ENCODE measurements at places on chromosomes 1 and 21. TPM values are rescaled to one million over a fixed set of nuclear protein-coding genes. Genes with fewer than 3 reads are reported as not detected.
A peak's percentile ranks its signal among the peaks of the same experiment; 100 is the strongest.

SLC6A9 gene
- not detected for total RNA-seq

ANXA9 gene
- total RNA-seq = 0.16 TPM

PACC1 gene
- total RNA-seq = 5.5 TPM

SPRR2G gene
- not detected for total RNA-seq

HMGCS2 gene
- total RNA-seq = not detected

DNAI4 gene
- 5.6 TPM for total RNA-seq

HSPA13 gene
- 24.9 TPM for total RNA-seq

AGT gene
- total RNA-seq = 0.92 TPM

CD58 gene
- total RNA-seq = 20.5 TPM

CD34 gene
- total RNA-seq = 1.6 TPM

OR2L3 gene
- not detected for total RNA-seq

CDA gene
- 0.35 TPM for total RNA-seq

DNA sequence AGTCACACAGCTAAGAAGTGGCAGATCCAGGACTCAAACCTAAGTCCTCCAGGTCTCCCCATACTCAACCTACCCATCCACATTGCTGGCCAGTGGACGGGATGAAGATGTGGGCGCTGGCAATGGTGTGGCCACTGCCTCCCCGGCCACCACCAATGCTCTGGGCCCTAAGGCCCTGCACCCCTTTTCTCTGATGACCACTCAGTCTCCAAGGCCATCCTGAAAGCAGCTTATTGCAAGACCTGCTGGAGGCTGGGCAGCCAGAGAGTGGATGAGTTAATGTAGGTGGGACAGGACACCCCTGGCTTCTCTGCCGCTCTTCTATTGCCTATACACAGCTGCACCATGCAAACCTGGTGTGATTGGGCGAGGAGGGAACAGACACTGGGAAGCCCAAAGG is 178.7 kb downstream of the HIVEP3 start:
- H3K4me3 ChIP-seq = no peak overlapping the region
- DNase-seq = no peak
- peaks cover 37% of the 10 kb centered on the region for H3K4me1 ChIP-seq
- peak overlapping the region; percentile 17 for H3K27ac ChIP-seq
- H3K27me3 ChIP-seq = no peaks in the 10 kb centered on the region
- no peaks in the 10 kb centered on the region for H3K36me3 ChIP-seq

DNA sequence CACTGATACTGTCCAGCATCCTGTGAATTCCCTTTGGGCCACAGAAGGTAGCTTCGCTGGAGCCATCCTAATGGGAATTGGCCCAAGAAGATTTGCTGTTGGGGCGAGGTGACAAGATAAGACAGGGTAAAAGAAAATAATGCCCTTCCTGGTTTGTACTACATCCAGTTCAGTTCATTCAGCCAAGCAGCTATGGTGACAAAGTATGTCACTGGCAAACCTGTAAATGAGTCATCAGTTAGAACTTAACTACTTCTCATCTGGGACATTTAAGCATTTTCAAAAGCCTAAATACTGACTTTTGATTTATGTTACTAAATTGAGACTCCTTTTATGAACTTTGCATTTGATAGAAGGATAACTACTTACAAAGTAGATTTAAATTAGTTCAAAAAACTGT is 54.2 kb downstream of the WDR64 start:
- no peaks in the 10 kb centered on the region for H3K27me3 ChIP-seq
- H3K36me3 ChIP-seq = no peaks in the 10 kb centered on the region

DNA sequence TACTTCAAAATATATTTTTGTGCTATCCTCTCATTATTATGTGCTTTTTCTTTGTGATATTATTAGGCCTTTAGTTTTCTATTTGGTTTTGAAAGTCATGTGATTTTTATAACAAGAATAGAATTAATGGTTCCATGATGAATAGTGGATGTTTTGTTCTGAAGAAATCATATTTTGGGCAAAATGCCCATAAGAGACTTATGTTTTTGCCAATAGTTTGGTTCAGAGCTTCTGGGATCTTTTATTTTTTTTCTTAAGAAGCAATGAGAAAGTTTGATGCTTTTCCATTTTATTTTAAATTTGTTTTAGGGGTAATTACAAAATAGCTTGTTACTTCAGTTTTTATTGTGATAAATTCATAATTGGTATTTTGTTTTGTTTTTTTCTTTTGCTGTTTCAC is 49.8 kb downstream of the LYPLAL1 start:
- no peaks in the 10 kb centered on the region for H3K4me1 ChIP-seq
- no peaks in the 10 kb centered on the region for H3K36me3 ChIP-seq
- H3K4me3 ChIP-seq = no peak overlapping the region
- no peak overlapping the region for H3K27ac ChIP-seq

GRCh38 chr1:218362418-218363076 is 17.4 kb downstream of the TGFB2 start:
- no peak overlapping the region for H3K27ac ChIP-seq
- no peak for DNase-seq
- H3K27me3 ChIP-seq = no peaks in the 10 kb centered on the region
- H3K4me1 ChIP-seq = no peaks in the 10 kb centered on the region

DNA sequence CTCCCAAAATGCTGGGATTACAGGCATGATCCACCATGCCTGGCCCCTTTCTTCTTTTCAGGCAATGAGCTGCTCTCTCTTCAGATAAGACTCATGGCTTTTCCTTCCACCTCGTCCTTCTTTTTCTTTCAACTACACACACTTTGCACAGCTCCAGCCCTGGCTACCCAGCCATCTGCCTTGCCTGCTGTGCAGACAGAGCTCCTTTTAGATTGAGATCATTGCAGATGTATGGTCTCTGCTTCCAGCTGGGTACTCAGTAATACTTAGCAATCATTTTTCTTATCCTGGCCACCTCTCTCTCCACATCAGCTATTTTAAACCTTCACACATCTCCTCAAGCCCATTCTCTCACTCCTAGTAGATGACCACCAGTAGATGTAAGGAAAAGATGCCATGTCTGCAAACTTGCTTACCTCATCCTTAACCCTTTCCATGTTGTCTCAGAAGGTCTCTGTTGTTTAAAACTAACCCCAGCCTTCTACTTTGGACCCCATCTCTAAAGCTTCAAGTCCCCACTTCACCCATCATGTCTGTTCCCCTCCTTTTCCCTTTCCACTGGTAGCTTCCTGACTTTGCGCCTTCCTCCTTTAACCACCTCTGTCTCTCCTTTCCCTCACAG is 7.3 kb downstream of the RAB4A start:
- no peak overlapping the region for H3K4me3 ChIP-seq
- no peak overlapping the region for H3K27ac ChIP-seq
- no peaks in the 10 kb centered on the region for H3K27me3 ChIP-seq
- DNase-seq = no peak

- H3K4me3 ChIP-seq = no peak overlapping the region
- DNase-seq = no peak
- no peak overlapping the region for H3K27ac ChIP-seq
- no peaks in the 10 kb centered on the region for H3K36me3 ChIP-seq
- peaks cover 40% of the 10 kb centered on the region for H3K27me3 ChIP-seq
- H3K4me1 ChIP-seq = no peaks in the 10 kb centered on the region
Observed at GRCh38 chr1:1946540-1946939, 27.5 kb upstream of the TMEM52 start.

DNA sequence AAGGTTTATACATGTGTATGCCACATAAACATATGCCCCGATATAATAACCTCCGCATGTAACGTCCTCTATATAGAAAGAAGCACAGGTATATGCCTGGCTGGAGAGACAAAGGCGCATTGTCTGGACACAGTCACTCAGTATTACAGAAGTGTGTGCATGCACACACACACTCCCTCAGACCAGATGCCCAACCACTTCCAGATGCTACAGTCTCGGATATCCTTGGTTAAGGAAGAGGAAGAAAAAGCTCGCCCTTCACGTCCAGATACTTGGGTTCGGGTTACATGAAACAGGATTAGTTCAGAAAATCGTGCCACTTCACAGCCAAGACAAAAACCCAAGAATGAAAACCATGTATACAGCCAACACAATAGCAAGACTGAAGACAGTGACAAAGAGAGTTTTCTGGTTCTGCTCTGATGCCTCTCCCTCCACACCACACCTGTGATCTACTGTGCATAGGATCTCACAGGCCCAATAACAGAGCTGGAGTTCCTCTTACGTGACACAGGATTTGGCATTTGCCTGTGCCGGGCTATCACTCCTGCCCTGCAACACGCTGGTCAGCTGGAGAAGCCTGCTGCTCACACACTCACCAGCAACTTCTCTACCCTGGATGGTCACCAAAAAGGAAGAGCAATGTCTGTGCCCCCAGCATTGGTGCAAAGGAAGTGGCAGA is 75.0 kb downstream of the SSBP3 start:
- peaks cover 10% of the 10 kb centered on the region for H3K36me3 ChIP-seq
- DNase-seq = no peak
- H3K4me1 ChIP-seq = peaks cover 64% of the 10 kb centered on the region
- H3K27ac ChIP-seq = no peak overlapping the region
- H3K4me3 ChIP-seq = no peak overlapping the region
- no peaks in the 10 kb centered on the region for H3K27me3 ChIP-seq

DNA sequence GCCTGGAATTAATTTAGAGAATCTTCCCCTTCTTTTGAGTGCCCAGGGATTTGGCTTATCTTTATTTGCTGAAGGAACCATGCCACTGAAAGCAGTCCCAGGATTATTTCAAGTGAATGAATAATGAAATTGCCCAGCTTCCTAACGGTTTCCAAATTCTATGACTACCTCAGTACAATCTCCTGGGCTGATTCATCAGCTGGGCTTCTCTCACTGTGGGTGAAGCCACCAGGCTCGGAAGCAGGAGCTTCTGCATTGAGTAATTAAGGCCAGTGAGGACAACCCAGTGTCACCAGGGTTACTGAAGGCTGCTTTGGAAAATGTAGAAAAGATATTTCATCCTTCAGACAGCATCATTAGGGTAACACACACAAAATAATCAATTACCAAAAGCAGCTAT is 169.8 kb downstream of the DAB1 start:
- H3K4me3 ChIP-seq = no peak overlapping the region
- no peaks in the 10 kb centered on the region for H3K27me3 ChIP-seq
- DNase-seq = no peak
- no peaks in the 10 kb centered on the region for H3K36me3 ChIP-seq

DNA sequence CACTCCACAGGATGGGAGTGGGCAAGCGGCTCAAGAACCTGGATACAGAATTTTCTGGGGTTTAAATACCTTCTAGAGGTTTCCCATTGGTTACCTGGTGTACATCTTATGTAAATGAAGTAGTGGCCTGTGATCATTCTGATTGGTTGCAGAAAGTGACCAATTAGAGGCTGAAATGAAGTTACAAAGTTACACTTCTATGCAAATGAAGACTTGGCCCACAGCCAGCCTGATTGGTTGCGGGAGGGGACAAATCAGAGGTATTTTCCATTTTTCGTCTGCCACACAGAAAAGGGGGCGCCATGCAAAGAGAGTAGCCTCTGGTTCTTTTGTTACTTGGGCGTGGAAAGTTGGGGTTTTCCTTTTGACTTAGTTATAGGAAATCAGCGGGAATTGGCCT is 8.9 kb downstream of the KCNAB2 start:
- no peak overlapping the region for H3K4me3 ChIP-seq
- no peak overlapping the region for H3K27ac ChIP-seq
- H3K27me3 ChIP-seq = no peaks in the 10 kb centered on the region
- H3K36me3 ChIP-seq = peaks cover 38% of the 10 kb centered on the region
- H3K4me1 ChIP-seq = no peaks in the 10 kb centered on the region
- DNase-seq = no peak

- no peak for DNase-seq
- no peak overlapping the region for H3K27ac ChIP-seq
- H3K4me3 ChIP-seq = no peak overlapping the region
- no peaks in the 10 kb centered on the region for H3K4me1 ChIP-seq
- peaks cover 14% of the 10 kb centered on the region for H3K36me3 ChIP-seq
Observed at GRCh38 chr1:46556822-46557221, 5.4 kb upstream of the KNCN start.

- H3K27me3 ChIP-seq = no peaks in the 10 kb centered on the region
- H3K4me3 ChIP-seq = no peak overlapping the region
- DNase-seq = no peak
- no peaks in the 10 kb centered on the region for H3K4me1 ChIP-seq
- no peak overlapping the region for H3K27ac ChIP-seq
- H3K36me3 ChIP-seq = no peaks in the 10 kb centered on the region
Observed at GRCh38 chr1:177270863-177271262, 100.1 kb downstream of the BRINP2 start.

DNA sequence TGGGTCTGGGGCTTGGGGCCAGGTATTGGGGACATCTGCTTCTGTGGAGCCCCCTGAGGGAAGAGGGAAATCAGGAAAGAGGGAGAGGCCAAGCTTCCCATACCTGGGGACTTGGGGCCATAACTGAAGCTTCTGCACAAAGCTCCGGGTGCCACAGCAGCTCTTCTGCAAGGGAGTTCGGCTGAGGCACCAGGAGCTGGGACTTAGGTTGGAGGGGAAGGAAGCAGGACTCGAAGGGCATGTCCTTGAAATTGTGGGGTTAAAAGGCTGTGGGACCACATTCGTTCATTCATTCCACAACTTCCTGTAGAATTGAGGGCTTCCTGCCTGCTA is 1.7 kb upstream of the EPS8L3 start:
- no peak overlapping the region for H3K4me3 ChIP-seq
- DNase-seq = no peak
- no peaks in the 10 kb centered on the region for H3K27me3 ChIP-seq
- no peak overlapping the region for H3K27ac ChIP-seq
- H3K36me3 ChIP-seq = no peaks in the 10 kb centered on the region
- no peaks in the 10 kb centered on the region for H3K4me1 ChIP-seq

DNA sequence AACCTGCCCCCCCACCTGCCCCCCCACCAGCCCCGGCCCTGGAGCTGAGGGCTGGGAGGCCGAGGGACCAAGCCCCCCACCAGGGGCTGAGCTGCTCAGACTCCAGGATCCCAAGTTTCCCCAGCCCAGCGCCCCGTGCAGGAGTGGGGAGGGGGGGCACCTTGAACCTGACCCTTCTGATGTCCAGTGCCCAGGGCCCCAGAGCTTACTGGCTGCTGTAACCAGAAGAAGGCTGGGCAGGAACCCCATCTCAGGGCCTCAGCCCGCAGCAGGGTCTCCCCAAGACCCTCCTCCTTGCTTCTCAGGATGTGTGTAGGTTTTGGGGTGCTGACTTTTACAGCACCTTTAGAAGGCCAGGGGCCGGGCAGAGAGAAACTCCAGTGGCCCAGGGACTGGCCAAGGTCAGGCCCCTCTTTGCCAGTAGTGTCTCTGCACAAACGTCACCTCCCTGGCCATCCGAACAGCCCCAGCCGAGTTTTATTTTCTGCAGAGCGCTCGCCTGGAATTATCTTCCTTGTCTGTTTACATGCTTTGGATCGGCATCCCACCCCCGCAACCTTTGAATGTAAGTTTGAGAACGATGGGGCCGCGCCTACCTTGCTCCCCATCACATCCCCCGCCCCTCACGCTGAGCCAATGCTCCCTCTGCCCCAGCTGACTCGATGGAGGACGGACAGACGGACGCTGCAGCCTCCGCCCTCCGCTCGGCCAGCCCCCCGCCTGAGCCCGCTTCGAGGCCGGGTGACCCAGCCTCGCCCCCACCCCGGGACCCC is 70.1 kb upstream of the CASZ1 start:
- H3K27me3 ChIP-seq = peaks cover 73% of the 10 kb centered on the region
- no peak for DNase-seq
- H3K36me3 ChIP-seq = no peaks in the 10 kb centered on the region
- no peak overlapping the region for H3K27ac ChIP-seq
- peak overlapping the region; percentile 5 for H3K4me3 ChIP-seq

- no peaks in the 10 kb centered on the region for H3K27me3 ChIP-seq
- no peaks in the 10 kb centered on the region for H3K36me3 ChIP-seq
- DNase-seq = no peak
- no peak overlapping the region for H3K27ac ChIP-seq
- H3K4me1 ChIP-seq = peaks cover 14% of the 10 kb centered on the region
Observed at GRCh38 chr1:155889566-155889965, 21.6 kb downstream of the RIT1 start.

Measured in T-cell (primary cell).